Osteoblast (primary cell): ENCODE measurements at places on chromosomes 4 and X. TPM values are rescaled to one million over a fixed set of nuclear protein-coding genes. Genes with fewer than 3 reads are reported as not detected.

The TMEM255A gene
- under 0.01 and 0.29 TPM in 2 replicates for total RNA-seq

The LRIT3 gene
- under 0.01 and 0.29 TPM in 2 replicates for total RNA-seq

The FGA gene
- total RNA-seq = not detected in 2 replicates

The PPP1R2C gene
- not detected in 2 replicates for total RNA-seq

The NSUN7 gene
- total RNA-seq = under 0.01 and 0.29 TPM in 2 replicates

The TLR6 gene
- 5.1 and 7.4 TPM in 2 replicates for total RNA-seq

The SMR3B gene
- total RNA-seq = not detected in 2 replicates

The TRMT44 gene
- total RNA-seq = 19.7 and 21.7 TPM in 2 replicates

The ATOH1 gene
- not detected in 2 replicates for total RNA-seq

The TENM3 gene
- 59.0 and 68.4 TPM in 2 replicates for total RNA-seq

The SPANXC gene
- total RNA-seq = not detected in 2 replicates

The TSR2 gene
- 9.0 and 10.0 TPM in 2 replicates for total RNA-seq

The ANK2 gene
- total RNA-seq = 68.4 and 79.6 TPM in 2 replicates

The SLC4A4 gene
- total RNA-seq = 13.0 and 24.8 TPM in 2 replicates

The CFAP47 gene
- total RNA-seq = not detected in 2 replicates

The C4orf36 gene
- total RNA-seq = 0.72 and 0.88 TPM in 2 replicates
